Placental pericyte (primary cell): ENCODE measurements at places on chromosomes 1 and 21. TPM values are rescaled to one million over a fixed set of nuclear protein-coding genes. Genes with fewer than 3 reads are reported as not detected.

Gene LCE1E
- total RNA-seq: not detected in 2 replicates

Gene LEMD1
- not detected in 2 replicates for total RNA-seq

Gene SLC22A15
- total RNA-seq: 8.4 and 32.2 TPM in 2 replicates

Gene CLCA2
- total RNA-seq: 0.44 TPM in 1 of 2 replicates, not detected in the other

Gene TUFT1
- 14.7 and 21.7 TPM in 2 replicates for total RNA-seq

Gene USH2A
- under 0.01 TPM in 1 of 2 replicates, not detected in the other for total RNA-seq

Gene ADGRB2
- 14.0 and 15.5 TPM in 2 replicates for total RNA-seq

Gene PRAMEF17
- not detected in 2 replicates for total RNA-seq

Gene LDLRAD1
- total RNA-seq: not detected in 2 replicates

Gene VSIG8
- 0.22 and 0.43 TPM in 2 replicates for total RNA-seq

Gene NSL1
- 15.3 and 32.1 TPM in 2 replicates for total RNA-seq

Gene EFNA3
- total RNA-seq: 0.43 and 0.66 TPM in 2 replicates

Gene EXTL1
- total RNA-seq: under 0.01 and 0.43 TPM in 2 replicates
